ENCODE measurements at places on chromosomes 2 and 18. TPM values are rescaled to one million over a fixed set of nuclear protein-coding genes. Genes with fewer than 3 reads are reported as not detected.
A peak's percentile ranks its signal among the peaks of the same experiment; 100 is the strongest.

Gene SPRED2
- total RNA-seq = 47.8 TPM

Gene POMC
- 0.53 TPM for total RNA-seq

Gene TAF1B
- total RNA-seq = 13.0 TPM

- H3K27ac ChIP-seq = no peak overlapping the region
- no peak overlapping the region for H3K4me3 ChIP-seq
- no peaks in the 10 kb centered on the region for H3K27me3 ChIP-seq
- H3K4me1 ChIP-seq = no peaks in the 10 kb centered on the region
- H3K36me3 ChIP-seq = no peaks in the 10 kb centered on the region
Observed at GRCh38 chr18:76955524-76956170, 133.3 kb downstream of the ZNF236 start.

- H3K27ac ChIP-seq = no peak overlapping the region
- H3K4me1 ChIP-seq = no peaks in the 10 kb centered on the region
- H3K36me3 ChIP-seq = no peaks in the 10 kb centered on the region
- no peaks in the 10 kb centered on the region for H3K27me3 ChIP-seq
Observed at GRCh38 chr2:128466376-128466775, 147.7 kb upstream of the HS6ST1 start.

GRCh38 chr2:102185347-102185746, 1.5 kb upstream of the IL1RL2 start:
- H3K4me1 ChIP-seq = no peaks in the 10 kb centered on the region
- no peaks in the 10 kb centered on the region for H3K36me3 ChIP-seq
- no peak overlapping the region for H3K27ac ChIP-seq

DNA sequence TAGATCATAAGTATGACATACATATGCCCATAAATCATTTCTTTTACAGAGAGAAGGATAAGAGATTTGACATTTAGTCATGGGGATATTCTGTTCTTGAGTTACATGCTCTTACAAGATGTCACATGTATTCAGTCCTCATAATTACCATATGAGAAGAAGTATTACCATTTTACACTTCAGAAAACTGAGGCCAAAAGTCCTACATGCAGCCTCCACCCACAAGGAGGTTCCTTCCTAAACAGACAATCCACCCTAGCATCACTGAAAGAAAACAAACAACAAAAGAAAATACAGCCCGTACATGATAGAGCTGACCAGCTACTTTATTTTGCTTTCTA, 335.1 kb downstream of the SETBP1 start:
- DNase-seq = no peak
- H3K27me3 ChIP-seq = no peaks in the 10 kb centered on the region
- H3K27ac ChIP-seq = peak overlapping the region; percentile 28

- H3K4me3 ChIP-seq = no peak overlapping the region
- H3K36me3 ChIP-seq = no peaks in the 10 kb centered on the region
- no peak for DNase-seq
- H3K27me3 ChIP-seq = no peaks in the 10 kb centered on the region
- no peak overlapping the region for H3K27ac ChIP-seq
Observed at GRCh38 chr2:102004581-102004980, 12.8 kb downstream of the IL1R2 start.

All from colonic mucosa (tissue), 4 donors.